ENCODE measurements at places on chromosomes 7 and 10. TPM values are rescaled to one million over a fixed set of nuclear protein-coding genes. Genes with fewer than 3 reads are reported as not detected.

The ANKRD2 gene
- polyA plus RNA-seq = 0.56 TPM

The OLAH gene
- polyA plus RNA-seq = 1.0 TPM

The NOM1 gene
- 14.8 TPM for polyA plus RNA-seq

The DGKB gene
- polyA plus RNA-seq = 4.0 TPM

The MLXIPL gene
- 7.3 TPM for polyA plus RNA-seq

The C10orf143 gene
- polyA plus RNA-seq = 6.5 TPM

The PHTF2 gene
- 32.3 TPM for polyA plus RNA-seq

The DCLRE1A gene
- 12.9 TPM for polyA plus RNA-seq

The NEBL gene
- polyA plus RNA-seq = 86.1 TPM

The OPALIN gene
- not detected for polyA plus RNA-seq

The TPK1 gene
- 9.3 TPM for polyA plus RNA-seq

The LRRD1 gene
- polyA plus RNA-seq = 0.55 TPM

Data from left renal cortex interstitium (tissue), 4 donors.